ENCODE measurements at places on chromosomes 5 and 9.

DNA sequence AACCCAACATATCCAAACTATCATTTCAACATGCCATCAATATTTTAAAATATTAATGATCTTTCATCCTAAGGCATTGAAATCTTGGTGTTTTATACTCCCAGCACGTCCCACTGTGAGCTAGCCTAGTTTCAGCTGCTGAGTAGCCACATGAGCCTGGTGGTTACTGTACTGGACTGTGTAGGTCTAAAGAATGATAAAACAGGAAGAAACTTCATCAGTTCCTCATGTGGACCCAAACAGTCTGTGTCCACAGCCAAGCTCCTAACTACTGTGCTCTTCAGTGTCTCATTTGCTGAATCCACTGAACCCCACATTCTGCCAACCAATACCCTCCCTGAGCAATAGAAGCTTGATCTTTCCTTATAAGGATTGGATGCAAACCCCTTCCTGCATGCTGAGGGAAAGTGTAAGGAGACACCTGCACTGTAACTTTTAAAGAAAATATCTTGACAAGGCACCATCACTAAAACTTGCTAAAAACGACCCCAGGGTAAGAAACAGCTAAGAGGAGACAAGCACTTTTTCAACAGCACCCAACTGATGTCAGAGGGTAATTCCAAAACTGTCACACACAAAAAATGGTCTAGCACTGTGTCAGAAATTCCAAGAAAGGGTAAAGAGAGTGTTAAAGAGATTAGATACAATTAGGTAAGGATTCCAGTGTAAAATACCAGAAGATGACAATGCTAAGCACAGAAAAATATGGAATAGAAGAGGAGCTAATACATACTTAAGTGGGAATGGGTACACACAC lies 126.9 kb downstream of the SPOCK1 start:
- no peak for DNase-seq

GRCh38 chr5:132180134-132180745 lies 47.4 kb downstream of the P4HA2 start:
- peak; percentile 73 for DNase-seq

DNA sequence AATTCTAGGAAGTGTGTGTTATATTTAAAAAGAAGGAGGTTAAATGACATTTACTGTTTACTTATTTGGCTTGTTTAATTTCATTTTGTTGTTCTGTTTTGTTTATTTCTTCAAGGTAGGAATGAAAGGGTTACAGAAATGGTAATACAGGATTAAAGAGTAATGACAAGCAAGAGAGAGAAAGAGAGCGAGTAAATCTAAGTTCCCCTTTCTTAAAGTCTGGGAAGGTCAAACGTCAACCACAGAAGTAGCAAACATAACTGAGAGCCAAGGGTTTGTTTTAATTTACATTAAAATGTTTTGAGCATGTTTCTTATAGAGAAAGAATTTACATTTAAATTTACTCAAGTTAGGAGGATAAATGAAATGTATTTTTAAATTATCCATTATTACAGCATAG lies 18.7 kb downstream of the HCN1 start:
- DNase-seq: no peak

GRCh38 chr5:36357391-36357975 lies 55.8 kb upstream of the RANBP3L start:
- peak; percentile 94 for DNase-seq

- peak; percentile 94 for DNase-seq
These were observed 3.7 kb downstream of the GSN start for GRCh38 chr9:121271368-121272341.

GRCh38 chr5:96297290-96297689 lies 135.8 kb downstream of the PCSK1 start:
- DNase-seq: peak; percentile 97

DNA sequence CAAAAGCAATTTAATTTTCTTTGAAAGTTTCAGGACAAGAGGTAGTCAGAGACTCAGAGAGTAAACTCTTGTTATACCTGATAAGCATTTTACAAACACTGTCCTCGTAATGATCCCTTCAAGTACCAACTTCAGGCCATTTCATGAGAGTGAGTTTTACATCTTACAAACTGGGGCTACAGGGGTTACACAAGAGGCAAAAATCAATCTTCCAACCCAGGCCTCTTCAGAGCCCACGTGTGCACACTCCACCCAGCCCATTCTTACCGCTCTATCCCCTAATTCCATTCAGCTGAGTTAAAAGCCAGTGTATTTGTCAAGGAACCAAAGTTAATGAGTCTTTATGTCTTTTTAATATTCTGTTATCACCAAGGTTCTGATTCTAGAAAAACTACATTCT lies 46.5 kb downstream of the PSMB7 start:
- DNase-seq: no peak

DNA sequence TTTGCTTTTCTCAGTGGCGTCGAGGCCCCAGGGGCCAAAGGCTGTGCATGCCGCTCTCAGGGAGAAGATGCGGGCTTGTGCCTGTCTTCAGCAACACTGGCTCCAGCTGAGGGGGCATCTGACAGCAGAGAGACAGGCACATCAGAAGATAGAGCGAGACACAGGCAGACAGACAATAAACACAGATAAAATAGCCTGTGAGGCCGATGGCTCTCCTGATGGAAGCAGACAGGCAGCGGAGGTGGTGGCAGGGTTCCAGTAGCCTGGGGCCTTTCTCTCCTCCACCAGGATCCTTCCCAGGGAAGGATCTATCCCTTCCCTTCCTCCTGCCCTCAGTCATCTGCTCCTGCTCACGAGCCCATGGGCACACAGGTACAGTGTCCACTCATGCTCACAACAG lies 16.6 kb upstream of the UNC5A start:
- no peak for DNase-seq

- DNase-seq: no peak
These were observed 1634.3 kb downstream of the MAT2B start for GRCh38 chr5:165139721-165140120.

DNA sequence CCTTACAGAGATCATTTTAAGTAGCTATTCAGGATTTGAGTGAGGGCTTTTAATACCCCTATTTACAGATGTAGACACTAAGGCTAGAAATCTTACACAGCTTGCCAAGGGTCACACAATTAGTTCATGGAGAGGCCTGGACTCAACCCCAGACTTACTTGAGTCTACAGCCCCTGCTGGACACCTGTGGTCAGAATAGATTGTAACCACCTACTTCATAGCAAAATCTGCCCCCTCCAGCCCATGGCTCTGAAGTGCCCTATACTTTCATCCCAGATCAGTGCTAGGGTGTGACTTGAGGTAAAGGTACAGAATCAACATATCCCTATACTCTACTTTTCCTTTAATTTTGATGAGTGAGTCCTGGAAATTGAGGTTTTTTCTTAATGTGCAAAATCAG lies 291.3 kb downstream of the ADGRV1 start:
- no peak for DNase-seq

GRCh38 chr5:92807085-92807484 lies 773.9 kb downstream of the NR2F1-AS1 start:
- no peak for DNase-seq

GRCh38 chr9:89178830-89179539 lies 367 bp upstream of the SHC3 start:
- no peak for DNase-seq

GRCh38 chr5:137825165-137825564 lies 42.5 kb upstream of the MYOT start:
- DNase-seq: no peak

DNA sequence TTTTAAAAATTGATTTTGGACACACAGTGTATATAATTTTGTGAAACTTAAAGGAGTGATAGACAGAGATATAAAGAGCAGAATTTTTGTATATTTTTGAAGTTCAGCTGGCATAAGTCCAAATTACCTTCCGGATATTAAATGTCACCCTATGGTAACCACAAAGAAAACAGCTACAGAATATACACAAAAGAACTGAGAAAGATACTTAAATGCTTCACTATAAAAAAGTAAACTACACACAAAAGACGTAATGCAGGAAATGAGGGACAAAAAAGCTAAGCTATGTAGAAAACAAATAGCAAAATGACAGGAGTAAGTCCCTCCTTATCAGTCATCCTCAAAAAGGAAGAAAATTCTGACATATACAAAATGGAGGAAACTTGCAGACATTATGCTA lies 29.4 kb downstream of the HACD4 start:
- DNase-seq: no peak
